Hematopoietic multipotent progenitor cell treated with erythropoietin and hydrocortisone succinate and interleukin-3 and kit ligand, for 8 days (in vitro differentiated cells): ENCODE measurements at places on chromosomes 2 and 18.

GRCh38 chr2:11377928-11378545 lies 33.6 kb upstream of the ROCK2 start:
- no peak for DNase-seq

GRCh38 chr2:238290091-238290509 lies 1.7 kb upstream of the PER2 start:
- peak; percentile 17 for DNase-seq

GRCh38 chr2:146890491-146890890 lies 954.3 kb upstream of the ACVR2A start:
- no peak for DNase-seq

DNA sequence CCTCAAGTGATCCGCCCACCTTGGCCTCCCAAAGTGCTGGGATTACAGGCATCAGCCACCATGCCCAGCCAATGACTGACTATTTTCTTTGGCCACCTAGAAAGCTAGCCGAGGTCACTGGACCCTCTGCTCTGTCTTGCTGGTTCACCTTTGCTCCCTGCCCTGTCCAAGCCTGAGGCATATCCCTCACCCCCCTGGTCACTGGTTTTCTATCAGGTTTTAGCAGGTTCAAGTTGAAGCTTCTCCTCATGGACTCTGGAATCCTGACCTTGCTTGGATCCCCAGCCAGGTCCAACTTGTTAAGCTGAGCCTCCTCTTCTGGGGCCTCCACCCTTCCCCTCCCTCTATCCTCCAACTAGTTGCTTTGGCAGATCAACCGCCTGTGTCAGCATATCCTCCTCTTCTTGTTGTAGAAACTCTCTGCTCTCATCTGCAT lies 33.4 kb downstream of the PAX8 start:
- no peak for DNase-seq

- DNase-seq = no peak
Observed at GRCh38 chr2:149470046-149470445, 117.5 kb downstream of the MMADHC start.

DNA sequence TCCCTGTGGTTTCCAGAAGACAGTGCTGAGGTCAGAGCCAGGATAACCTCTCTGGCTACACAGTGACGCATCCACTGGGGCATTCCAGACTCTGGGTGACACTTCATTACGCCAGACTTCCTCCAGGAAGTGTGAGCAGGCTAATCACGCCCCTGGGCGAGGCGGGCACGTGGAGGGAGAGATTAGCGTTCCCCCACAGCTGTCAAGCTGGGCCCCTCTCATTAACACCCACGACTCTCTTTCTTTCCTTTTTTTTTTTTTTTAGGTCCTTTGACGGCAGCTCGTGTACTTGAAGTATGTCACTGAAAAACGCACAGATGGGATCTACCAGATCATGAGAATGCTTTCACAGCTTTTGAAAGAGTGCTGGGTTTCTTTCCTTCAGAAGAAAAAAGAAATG lies 274.6 kb downstream of the AFF3 start:
- no peak for DNase-seq

GRCh38 chr2:86225581-86225980 lies 26.3 kb downstream of the MRPL35 start:
- DNase-seq = no peak

DNA sequence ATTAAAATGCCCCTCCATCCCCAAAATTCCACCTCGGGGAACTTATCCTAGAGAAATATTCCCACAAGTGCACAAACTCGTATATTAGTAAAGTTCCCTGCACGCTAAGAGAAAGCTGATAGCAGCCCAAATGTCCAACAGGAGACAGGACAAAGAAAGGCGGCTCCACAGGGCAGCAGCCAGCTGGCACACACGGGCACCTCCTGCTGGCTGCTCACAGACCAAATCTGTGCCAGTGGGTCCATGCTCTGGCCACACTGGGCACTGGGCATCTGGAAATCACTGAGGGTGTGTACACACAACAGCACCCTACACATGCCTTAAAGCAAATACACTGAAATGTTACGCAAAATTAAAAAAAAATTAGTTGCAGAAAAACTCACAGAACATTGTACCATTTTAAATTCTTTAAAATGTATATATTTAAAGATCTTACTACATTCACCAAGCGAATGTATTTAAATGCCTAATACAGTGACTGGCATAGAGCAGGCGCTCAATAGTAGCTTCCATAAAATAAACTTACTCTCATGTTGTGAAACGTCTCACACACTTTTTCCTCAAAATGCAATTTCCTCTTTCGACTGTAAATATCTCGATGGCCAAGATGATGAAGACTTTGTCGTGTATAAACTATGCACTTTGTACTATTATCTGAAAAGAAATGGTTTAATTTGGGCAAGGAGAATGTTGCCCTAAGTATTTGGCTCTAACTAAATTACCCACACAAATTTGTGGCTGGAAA lies 19.4 kb downstream of the ZNF516 start:
- no peak for DNase-seq

- DNase-seq = no peak
Observed at GRCh38 chr2:70641263-70641784, 87.7 kb upstream of the TGFA start.

GRCh38 chr2:30239986-30240752 lies 8.8 kb downstream of the LBH start:
- no peak for DNase-seq

DNA sequence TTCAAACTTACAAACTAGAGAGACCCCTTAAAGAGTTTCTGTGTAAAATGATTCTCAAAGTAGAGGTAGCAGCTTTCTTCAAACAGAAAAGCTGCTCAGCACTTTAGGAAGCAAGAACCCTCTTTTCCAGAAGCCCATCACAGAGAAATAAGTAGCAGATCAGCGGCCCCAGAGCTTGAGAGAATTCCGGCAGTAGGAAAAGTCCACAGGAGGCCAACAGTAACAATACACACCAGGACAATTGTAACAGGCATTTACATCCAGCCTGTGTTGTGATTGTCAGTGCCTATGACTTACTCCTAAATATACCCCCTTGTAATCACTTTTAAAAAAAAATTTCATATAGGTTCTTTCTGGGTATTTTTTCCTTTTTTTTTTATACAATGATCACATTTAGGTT lies 161.4 kb upstream of the ACVR2A start:
- DNase-seq = no peak

GRCh38 chr2:182055993-182056392 lies 70.3 kb downstream of the PPP1R1C start:
- DNase-seq = no peak

DNA sequence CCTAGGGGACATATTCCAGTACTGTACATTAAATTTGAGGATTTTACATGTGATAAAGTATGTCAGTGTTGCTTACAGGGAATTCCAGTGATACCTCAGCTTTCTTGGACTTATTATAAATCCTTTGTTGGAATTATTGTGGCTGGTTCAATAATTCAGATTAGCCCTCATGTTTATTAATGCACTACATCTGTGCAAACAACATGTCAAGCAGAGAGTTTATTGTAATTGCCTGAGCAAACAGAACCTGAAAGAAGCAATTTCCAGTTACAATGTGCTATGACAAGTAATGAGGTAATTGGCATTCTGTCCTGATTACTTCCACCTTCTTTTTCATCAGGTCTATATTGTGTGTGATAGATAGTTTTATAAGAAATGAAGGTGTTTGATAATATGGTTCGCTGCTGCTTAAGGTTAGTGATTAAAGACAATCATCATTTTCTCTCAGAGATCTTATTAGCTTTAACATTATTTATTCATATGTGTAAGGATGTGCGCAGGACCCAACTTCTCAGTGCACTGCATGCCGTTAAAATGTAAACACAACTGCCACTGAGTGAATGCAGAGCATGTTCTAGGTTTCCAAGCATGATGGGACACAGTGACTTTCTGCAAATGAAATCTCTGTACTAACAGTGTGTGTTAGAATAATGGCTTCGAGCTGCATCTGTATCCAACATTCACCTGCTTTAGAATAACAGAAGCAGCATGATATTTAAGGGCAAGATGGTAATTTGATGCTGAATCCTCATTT lies 973.7 kb upstream of the POU3F3 start:
- no peak for DNase-seq

- no peak for DNase-seq
Observed at GRCh38 chr2:178530625-178531142, 50.4 kb downstream of the PLEKHA3 start.

GRCh38 chr2:160726046-160726445 lies 232.4 kb upstream of the RBMS1 start:
- no peak for DNase-seq

GRCh38 chr2:43538034-43538670 lies 57.7 kb downstream of the THADA start:
- no peak for DNase-seq

DNA sequence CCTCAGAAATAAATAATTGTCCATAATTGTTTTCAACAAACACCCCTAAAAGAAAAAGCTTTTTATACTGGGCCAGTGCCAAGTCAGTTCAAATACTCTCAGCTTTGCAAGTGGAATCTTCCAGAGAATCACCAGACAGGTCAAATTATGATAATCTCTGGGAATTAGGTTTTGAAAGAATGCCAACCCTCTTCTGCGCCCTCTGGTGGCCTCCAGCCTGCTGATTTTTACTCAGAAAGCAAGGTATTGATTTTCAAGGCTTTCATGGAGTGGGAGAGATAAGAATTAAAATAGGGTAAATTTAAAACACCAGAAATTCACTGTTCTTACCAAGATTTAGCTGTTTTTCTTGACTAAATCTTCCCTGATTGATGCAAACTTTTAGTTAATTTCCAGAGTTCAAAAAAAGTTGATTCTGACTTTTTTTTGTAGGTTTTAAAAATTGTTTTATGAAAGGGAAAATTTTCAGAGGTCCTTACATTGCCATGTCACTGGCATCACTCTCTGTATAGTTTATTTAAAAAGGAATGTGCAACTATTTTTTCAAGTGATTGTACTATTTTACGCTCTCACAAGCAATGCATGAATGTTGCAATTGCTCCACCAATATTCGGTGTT lies 282.9 kb upstream of the TNP1 start:
- DNase-seq = peak; percentile 64

GRCh38 chr18:76821356-76821874 lies 942 bp upstream of the ZNF236 start:
- DNase-seq = no peak

DNA sequence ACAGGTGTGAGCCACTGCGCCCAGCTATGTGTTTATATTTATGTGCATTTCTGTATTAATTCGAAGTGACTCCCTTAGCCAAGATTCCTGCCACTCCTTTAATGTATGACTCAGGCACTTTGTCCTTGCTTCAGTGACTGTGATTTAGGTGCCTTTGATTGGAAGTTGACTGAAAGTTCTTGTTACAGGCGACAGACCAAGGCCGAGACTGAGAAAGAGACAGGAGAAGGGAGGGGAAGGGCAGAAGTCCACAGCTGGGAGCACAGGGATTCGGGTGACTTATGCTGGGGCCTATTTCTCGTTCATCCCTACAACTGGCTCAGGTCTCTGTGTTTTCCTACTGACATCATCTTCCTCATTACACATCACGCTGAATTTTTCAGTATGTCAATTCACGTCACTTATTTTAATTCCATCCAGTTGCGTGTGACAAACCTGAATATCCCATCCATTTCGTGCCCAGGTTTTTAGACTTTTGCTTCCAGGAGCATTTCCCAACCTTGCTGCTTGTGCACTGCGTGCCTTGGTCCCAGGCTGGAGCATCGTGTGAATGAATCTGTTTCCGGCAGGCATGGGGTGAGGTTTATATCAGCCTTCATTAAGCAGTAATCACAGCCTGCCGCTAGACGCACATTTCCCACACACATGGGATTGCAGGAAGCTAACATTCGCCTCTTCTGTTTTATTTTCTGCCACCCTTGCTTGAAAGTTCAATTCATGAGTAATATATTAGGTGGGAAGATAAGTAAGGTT lies 42.4 kb downstream of the TMEM18 start:
- no peak for DNase-seq

DNA sequence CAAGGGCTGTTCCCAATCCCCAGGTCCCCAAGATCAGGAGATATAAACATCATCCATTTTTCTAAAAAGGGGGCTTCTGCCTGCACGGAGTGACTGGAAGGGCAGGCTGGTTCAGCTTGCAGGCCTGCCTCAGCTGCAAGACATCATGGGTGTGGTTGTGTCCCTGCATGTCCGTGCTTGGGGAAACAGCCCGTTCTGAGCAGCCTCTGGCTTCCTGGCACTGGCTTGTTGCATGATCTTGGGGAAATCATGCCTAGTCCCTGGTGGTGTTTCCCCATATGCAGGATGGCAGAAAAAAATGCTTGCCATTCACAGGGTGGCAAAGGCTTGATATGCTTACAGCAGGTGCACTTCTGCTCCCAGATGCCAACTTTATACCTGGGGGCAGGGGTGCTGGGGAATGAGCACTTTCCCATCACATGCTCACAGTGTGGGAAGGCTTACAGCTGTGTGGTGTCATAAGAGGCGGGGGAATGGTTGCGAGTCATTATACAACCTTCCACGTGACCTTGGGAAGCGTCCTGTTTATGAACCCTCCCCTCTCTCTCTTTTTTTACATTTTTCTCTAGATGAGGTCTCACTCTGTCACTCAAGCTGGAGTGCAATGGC lies 7.2 kb downstream of the PCARE start:
- no peak for DNase-seq

DNA sequence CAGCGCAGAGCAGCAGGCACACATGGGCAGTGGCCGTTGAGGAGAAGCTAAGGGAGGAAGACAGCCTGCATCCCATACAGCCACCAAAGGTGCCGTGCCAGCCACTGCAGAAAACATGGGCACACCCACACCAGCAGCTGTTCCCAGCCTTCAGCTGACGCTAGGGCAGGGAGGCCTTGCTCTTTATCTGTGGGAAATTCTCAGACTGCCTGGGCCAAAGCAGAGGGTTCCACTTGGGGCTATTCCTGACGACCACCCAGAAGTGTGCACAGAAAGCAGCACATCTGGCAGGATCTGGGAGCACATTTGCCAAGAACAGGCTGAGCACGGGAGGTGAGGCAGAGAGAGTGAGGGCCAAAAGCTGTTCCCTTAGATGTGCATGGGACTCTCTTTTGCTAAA lies 101.3 kb upstream of the SOX11 start:
- no peak for DNase-seq

DNA sequence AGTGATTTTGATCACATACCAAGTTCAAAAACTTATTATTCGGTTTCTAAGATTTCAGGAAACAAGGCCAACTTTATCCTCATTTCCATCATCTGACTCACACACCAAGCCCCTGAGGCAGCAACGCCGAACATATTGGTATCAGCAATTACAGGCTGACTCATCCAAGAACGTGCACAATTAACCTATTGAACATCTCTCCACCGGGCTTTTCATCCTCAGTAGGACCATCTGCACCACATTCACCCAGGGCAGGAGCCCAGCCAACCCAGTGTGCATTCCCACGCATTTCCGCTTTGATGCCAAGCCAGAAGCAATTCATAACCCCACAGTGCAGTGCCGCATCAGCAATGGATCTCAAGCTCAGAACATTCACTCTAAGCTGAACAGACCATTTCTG lies 52.9 kb downstream of the SCG2 start:
- DNase-seq = no peak

GRCh38 chr2:157838442-157839161 lies 37.5 kb downstream of the ACVR1 start:
- peak; percentile 65 for DNase-seq

DNA sequence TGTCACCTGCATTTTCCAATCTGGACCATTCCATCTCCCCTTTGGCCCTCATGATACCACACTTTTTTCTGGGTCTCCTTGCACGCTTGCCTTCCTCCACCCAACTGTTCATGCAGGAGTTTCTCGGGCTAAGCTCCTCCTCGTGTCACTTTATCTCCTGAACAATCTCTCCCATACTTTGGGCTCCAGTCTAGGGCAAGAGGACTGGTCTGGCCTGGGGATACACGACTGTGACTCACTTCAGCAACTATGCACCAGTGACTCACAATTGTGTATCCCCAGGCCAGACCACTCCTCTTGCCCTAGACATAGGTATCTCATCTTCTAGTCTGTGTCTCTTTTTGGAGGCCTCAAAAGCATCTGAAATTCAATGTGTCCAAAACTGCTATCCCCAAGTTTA lies 149.4 kb upstream of the PTPRM start:
- no peak for DNase-seq
